Mononuclear cell (primary cell): ENCODE measurements at places on chromosomes 16 and 17. TPM values are rescaled to one million over a fixed set of nuclear protein-coding genes. Genes with fewer than 3 reads are reported as not detected.

PIRT gene
- 0.10 TPM for total RNA-seq

BEAN1 gene
- not detected for total RNA-seq

DCUN1D3 gene
- total RNA-seq = 7.1 TPM

TP53TG3F gene
- total RNA-seq = not detected

CCDC144A gene
- 3.8 TPM for total RNA-seq

EIF3C gene
- total RNA-seq = 50.6 TPM

CRYBA1 gene
- total RNA-seq = not detected

TNK1 gene
- 5.5 TPM for total RNA-seq

C16orf89 gene
- not detected for total RNA-seq

CACNG5 gene
- total RNA-seq = not detected

VTN gene
- not detected for total RNA-seq

MMP28 gene
- total RNA-seq = 8.1 TPM

CHST4 gene
- not detected for total RNA-seq

TP53TG3 gene
- total RNA-seq = not detected

OMG gene
- total RNA-seq = 0.21 TPM

XPO6 gene
- total RNA-seq = 211 TPM

PIK3R6 gene
- total RNA-seq = 1.5 TPM

MRPS23 gene
- total RNA-seq = 12.3 TPM

CDRT15L2 gene
- not detected for total RNA-seq
